Activated CD8-positive, alpha-beta memory T cell treated with anti-CD3 and anti-CD28 coated beads for 1 hour (primary cell): ENCODE measurements at places on chromosomes 4 and X.

GRCh38 chr4:111631215-111631999 is 513.8 kb upstream of the FAM241A start:
- DNase-seq = no peak

DNA sequence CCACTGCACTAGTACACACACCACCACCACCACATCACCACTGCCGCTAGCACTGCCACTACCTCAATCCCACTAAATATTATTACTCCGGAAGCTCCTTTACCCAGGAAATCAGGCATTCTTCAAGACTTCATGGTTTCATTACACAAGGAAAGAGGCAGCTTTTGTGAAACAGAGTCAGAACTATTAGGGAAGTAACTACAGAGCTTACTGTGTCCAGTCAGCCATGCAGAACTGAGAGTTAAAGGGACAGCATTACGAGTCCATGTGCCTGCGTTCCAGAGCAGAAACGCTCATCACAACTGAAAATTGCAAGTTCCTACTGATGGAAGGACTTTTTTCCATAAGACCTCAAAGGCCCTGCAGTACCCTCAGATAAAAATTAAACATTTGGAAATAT is 103.2 kb upstream of the FRG1 start:
- no peak for DNase-seq

DNA sequence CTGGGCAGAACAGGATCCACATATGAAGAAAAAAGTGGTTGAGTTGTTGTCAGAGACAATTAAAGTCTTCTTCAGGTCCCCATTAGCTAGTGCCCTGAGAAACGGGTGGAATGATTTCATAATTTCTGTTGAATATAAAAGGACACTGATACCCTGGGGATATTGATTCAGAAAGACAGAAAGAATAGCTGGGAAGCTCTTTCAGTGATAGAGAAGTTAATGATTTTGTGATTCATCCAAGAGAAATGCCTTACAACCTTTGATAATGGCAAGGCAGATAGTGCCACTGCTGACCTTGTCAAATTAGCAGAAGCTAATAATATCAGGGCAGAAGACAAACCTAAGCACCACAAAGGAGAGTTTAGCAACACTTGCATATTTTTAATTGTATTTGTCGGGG is 37.9 kb downstream of the UNC5C start:
- no peak for DNase-seq

DNA sequence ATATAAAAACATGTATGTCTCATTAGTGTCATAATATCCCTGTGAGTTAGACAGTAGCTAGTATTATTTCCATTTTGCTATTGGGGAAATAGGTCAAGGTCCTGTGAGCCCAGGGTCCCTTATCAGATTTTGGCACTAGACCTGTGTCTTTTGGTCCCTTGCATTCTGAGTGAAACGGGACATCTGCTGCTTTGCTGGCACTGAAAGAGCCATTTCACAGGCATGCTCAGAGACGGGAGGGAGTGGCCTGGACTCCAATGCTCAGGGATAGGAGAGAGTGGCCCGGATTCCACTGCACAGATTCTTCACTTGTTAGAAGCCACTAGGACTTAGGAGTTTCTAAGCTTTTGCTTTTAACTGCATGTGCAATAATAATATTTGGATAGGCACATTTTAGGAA is 177.2 kb downstream of the TSPAN5 start:
- DNase-seq = no peak

GRCh38 chrX:13778916-13779315 is 38.0 kb downstream of the GPM6B start:
- DNase-seq = no peak
